ENCODE measurements at places on chromosomes 7 and 10. TPM values are rescaled to one million over a fixed set of nuclear protein-coding genes. Genes with fewer than 3 reads are reported as not detected.

The IL15RA gene
- total RNA-seq: 6.6 TPM

The GFRA1 gene
- total RNA-seq: 53.6 TPM

The MBLAC1 gene
- total RNA-seq: 1.4 TPM

The UNCX gene
- total RNA-seq: not detected

The PRPS1L1 gene
- not detected for total RNA-seq

The PALD1 gene
- total RNA-seq: 4.2 TPM

The FBXL13 gene
- 0.70 TPM for total RNA-seq

- no peak overlapping the region for H3K4me3 ChIP-seq
- H3K4me1 ChIP-seq: peaks cover 13% of the 10 kb centered on the region
- no peak overlapping the region for H3K27ac ChIP-seq
- H3K36me3 ChIP-seq: peaks cover 2% of the 10 kb centered on the region
- no peaks in the 10 kb centered on the region for H3K27me3 ChIP-seq
Observed at GRCh38 chr7:11343818-11344413, 370.2 kb downstream of the PHF14 start.

DNA sequence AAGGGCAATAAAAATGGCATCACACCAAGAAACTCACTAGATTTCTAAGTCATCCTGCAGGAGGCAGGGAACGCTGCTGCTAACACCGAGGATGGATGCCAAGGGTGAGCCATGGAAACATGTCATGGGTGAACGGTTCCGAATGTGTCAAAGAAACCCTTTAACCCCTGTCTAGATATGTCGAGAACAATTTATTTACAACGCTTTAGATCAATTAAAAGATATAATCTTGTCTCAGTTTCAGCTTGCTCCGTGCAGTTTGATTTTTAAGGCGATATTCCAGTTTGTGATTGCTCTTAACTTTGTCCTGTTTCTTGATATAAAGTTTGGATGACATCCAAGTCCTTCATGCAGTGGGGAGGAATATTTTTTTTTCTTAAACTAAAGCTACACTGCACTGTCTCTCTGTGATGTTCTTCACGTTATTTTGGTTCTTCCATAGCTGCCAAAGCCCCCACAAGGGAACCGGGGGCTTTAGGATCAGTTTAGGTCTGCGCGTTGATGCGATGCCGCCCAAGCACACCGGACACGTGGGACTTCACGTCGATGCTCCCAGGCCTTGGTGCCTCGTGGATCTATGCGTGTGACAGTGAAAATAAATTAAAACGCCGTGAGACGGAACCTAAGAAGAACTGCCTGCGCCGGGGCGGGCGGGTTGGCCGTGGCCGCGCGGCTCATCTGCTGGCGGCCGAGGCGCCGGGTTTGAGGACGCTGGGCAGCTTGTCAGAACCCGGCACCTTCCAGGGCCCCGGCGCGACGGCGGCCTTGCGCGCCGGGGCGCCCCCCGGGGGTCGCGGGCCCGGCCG is 220.3 kb downstream of the PHTF2 start:
- DNase-seq: peak; percentile 36
- H3K4me1 ChIP-seq: peaks cover 2% of the 10 kb centered on the region
- H3K27ac ChIP-seq: peak overlapping the region; percentile 68
- peak overlapping the region; percentile 95 for H3K4me3 ChIP-seq
- no peaks in the 10 kb centered on the region for H3K36me3 ChIP-seq

DNA sequence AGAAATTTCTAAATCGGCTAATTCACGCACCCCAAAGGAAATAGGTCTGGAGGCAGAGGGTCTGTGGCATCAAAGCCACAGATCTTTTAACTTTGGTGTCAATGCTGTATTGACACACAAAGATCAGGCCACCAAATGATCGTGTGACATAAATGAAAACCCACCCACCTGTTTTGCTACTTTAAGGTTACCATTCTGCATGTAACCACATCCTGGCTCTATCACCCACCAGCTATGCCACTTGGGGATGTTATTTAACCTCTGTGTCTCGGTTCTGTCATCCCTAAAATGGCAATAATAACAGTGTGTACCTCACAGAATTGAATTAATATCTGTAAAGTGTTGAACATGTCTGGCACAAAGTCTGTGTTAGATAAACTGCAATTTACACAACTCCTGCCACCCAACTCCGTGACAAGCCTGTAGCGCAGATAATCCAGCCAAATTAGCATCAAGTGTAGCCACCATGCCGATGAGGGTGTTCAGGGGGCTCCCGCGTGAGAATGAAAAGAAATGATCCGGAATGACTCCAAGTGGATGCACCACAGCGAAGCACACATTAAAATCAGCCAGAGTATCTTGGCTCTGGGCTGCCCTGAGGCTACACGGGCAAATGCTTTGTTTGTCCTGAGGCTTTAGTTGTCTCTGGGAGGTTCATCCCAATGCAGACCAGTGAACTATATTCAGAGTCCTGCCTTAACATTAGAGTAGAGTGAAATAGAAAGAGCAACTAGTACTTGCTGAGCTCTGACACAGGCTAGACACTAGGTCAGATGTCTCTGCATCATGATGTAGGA is 158.4 kb upstream of the NEBL start:
- H3K4me1 ChIP-seq: no peaks in the 10 kb centered on the region
- H3K4me3 ChIP-seq: no peak overlapping the region
- H3K36me3 ChIP-seq: no peaks in the 10 kb centered on the region
- no peak for DNase-seq
- H3K27me3 ChIP-seq: no peaks in the 10 kb centered on the region

DNA sequence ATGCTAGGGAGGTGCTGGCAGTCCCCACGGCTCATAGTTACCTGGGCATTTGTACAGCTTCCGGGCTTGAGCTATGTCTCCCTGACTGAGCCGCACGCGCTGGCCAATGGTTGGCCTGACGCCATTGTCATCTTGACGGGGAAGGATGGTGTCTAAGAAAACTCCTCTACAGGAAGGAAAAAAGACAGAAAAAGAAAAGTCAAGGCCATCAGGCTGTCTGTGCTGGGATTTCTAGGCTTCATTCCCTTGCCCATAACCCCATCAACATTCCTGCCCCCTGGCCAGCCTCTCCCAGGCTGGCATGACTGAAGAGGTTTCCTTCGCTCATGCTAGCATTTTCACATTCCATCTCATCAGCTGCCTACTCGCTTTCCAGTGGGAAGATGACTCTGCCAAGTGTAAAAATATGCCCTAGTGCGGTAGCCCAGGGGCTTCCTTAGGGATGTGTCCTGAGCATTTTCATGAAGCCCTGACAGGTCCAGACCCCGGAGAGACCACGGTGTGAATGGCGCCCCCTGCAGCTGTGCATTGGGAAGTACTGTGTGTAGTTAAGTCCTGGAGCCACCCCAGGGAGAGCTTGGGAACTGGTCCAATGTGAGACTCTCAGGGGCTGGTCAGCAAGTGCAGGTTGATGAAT is 54.5 kb upstream of the OPALIN start:
- no peak overlapping the region for H3K27ac ChIP-seq
- no peaks in the 10 kb centered on the region for H3K4me1 ChIP-seq
- no peak overlapping the region for H3K4me3 ChIP-seq
- no peaks in the 10 kb centered on the region for H3K36me3 ChIP-seq

GRCh38 chr7:75617634-75618234 is 121.0 kb downstream of the HIP1 start:
- H3K4me1 ChIP-seq: no peaks in the 10 kb centered on the region
- no peaks in the 10 kb centered on the region for H3K36me3 ChIP-seq
- no peaks in the 10 kb centered on the region for H3K27me3 ChIP-seq
- no peak for DNase-seq
- H3K4me3 ChIP-seq: no peak overlapping the region
- H3K27ac ChIP-seq: peak overlapping the region; percentile 12

- no peak for DNase-seq
- H3K27ac ChIP-seq: no peak overlapping the region
- no peaks in the 10 kb centered on the region for H3K36me3 ChIP-seq
- H3K4me3 ChIP-seq: no peak overlapping the region
- H3K4me1 ChIP-seq: no peaks in the 10 kb centered on the region
Observed at GRCh38 chr7:93958216-93958615, 36.7 kb downstream of the GNG11 start.

- no peak overlapping the region for H3K4me3 ChIP-seq
- H3K27me3 ChIP-seq: no peaks in the 10 kb centered on the region
- H3K27ac ChIP-seq: no peak overlapping the region
- no peaks in the 10 kb centered on the region for H3K4me1 ChIP-seq
- no peaks in the 10 kb centered on the region for H3K36me3 ChIP-seq
- DNase-seq: no peak
Observed at GRCh38 chr7:41118486-41118885, 584.4 kb downstream of the INHBA start.

GRCh38 chr10:30985512-30985911 is 46.2 kb downstream of the ZNF438 start:
- no peak overlapping the region for H3K27ac ChIP-seq
- peaks cover 7% of the 10 kb centered on the region for H3K4me1 ChIP-seq
- DNase-seq: no peak
- H3K36me3 ChIP-seq: no peaks in the 10 kb centered on the region
- no peak overlapping the region for H3K4me3 ChIP-seq

DNA sequence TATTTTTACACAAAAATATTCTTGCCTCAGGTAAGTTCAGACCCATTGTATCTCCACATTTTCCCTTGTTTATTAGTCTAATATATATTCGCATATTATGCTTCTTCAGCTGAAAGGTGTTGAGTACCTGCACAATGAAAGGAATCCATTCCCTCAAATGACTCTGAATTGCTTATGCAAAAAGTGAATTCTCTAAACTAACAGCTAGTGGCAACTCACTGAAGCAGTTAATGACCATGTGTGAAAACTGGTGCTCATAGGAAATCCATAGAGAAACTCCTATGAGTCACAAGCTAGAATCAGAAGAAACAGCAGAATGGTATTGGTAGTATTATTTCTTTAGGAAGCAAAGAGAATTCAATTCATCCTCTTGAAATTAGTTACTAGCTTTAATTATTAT is 33.5 kb upstream of the RNF148 start:
- no peaks in the 10 kb centered on the region for H3K4me1 ChIP-seq
- H3K36me3 ChIP-seq: no peaks in the 10 kb centered on the region
- DNase-seq: no peak
- no peak overlapping the region for H3K27ac ChIP-seq

Measured in liver (tissue), 10 donors.